Glutamatergic neuron (in vitro differentiated cells): ENCODE measurements at places on chromosomes 5 and 9. TPM values are rescaled to one million over a fixed set of nuclear protein-coding genes. Genes with fewer than 3 reads are reported as not detected.

GRCh38 chr9:34396276-34397214 lies 19.8 kb upstream of the MYORG start:
- DNase-seq, result no peak

GRCh38 chr5:77175231-77175630 lies 35.2 kb upstream of the PDE8B start:
- DNase-seq, result no peak

DNA sequence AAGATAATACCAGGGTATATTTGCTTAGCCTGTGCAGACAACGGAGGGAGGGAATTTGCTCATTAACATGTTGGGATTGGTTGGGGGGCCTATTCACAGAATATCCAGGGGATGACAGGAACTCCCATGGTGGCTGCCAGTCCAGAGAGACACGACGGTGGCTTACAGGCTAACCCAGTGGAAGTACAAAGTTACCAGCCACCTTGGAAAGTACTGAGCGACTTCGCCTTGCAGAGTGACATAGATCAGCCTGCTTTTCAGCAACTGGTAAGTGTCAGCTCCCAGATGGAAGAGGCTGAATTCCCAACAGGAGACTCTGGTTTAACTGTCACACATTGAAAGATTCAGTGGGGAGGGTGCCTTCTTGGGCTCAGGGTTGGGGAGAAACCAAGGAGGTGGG lies 7.9 kb downstream of the ISL1 start:
- no peak for DNase-seq

GRCh38 chr9:113506090-113506589 lies 42.6 kb downstream of the RGS3 start:
- DNase-seq, result no peak

DNA sequence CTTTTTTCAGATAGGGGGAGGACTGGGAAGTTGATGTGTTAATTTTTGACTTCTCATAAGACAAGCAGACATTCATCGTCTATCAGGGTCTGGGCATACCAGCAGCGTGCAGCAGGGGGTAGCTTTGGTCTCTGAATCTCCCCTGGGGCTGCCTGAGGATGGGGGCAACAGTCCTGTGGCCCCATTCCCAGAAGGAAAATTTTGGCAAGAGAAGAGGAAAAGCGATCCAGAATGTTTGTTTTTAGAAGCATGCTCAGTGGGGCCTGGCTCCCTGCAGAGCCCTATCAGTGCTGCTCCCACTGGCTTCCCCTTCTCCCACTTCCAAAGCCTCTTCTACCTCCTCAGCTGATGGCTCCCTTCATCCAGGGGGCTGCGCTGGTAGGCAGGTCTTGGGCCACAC lies 194.8 kb upstream of the IL12B start:
- no peak for DNase-seq

- no peak for DNase-seq
Observed at GRCh38 chr9:24672336-24672735, 126.6 kb upstream of the IZUMO3 start.

DNA sequence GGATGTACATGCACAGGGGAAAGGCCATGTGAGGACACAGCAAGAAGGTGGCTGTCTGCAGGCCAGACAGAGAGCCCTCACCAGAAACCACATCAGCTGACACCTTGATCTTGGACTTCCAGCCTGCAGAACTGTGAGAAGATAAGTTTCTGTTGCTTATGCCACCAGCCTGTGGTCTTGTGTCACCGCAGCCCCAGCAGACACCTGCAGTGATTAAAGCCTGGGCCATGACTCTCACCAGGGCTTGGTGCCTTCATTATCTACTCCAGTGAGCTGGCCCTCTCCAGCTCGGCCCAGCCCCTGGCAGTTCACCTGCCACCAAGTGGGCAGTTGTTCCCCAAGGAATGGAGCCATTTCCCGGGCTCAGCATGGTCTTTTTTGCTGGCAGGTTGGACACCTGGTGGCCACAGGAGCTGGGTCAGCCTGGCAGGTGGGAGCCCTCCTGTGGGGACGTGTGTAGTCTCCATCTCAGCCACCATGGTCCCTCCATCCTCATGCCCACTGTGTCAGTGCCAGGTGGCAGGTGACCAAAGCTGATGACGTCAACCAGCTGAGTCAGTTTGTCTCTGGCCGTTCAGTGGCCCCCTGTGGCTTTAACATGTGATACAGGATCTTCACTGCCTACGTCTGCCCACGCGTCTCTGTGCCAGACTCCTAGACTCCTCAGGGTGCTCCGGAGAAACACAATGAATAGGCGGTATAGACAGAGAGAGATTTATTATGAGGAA lies 99.9 kb upstream of the PPP1R26 start:
- DNase-seq, result no peak

GRCh38 chr9:82021198-82021597 lies 32.6 kb downstream of the SPATA31D1 start:
- no peak for DNase-seq

GRCh38 chr9:2257248-2257929 lies 242.2 kb downstream of the SMARCA2 start:
- no peak for DNase-seq

The TLX3 gene
- 161 TPM for total RNA-seq

The SLC36A2 gene
- not detected for total RNA-seq

The PTGES gene
- 1.0 TPM for total RNA-seq

The BAAT gene
- total RNA-seq, result 0.54 TPM

The TMEM215 gene
- 0.27 TPM for total RNA-seq
